DMS79 treated with DMSO at 0.1 percent for 48 hours (cell line): ENCODE measurements at places on chromosomes 4 and X.

- DNase-seq, result no peak
Measured at GRCh38 chr4:6470502-6471306, 1.7 kb downstream of the PPP2R2C start.

- DNase-seq, result no peak
Measured at GRCh38 chr4:138953961-138954371, 61.6 kb upstream of the NOCT start.

GRCh38 chrX:132022198-132022966 lies 720 bp upstream of the STK26 start:
- DNase-seq, result no peak

DNA sequence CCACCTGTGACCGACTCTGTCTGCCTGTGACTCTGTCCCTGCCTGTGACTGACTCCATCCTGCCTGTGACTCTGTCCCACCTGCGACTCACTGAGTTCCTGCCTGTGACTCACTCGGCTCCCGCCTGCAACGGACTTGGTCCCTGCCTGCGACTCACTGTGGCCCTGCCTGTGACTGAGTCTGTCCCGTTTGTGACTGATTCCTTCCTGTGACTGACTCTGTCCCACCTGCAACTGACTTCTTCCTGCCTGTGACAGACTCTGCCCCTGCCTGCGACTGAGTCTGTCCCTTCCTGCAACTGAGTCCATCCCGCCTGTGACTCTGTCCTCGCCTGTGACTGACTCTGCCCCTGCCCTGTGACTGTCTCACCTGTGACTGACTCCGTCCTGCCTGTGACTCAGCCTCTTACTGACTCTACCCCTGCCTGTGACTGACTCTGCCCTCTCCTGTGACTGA lies 9.6 kb upstream of the UVSSA start:
- no peak for DNase-seq

GRCh38 chr4:120557372-120557771 lies 365.2 kb downstream of the PRDM5 start:
- DNase-seq, result no peak

DNA sequence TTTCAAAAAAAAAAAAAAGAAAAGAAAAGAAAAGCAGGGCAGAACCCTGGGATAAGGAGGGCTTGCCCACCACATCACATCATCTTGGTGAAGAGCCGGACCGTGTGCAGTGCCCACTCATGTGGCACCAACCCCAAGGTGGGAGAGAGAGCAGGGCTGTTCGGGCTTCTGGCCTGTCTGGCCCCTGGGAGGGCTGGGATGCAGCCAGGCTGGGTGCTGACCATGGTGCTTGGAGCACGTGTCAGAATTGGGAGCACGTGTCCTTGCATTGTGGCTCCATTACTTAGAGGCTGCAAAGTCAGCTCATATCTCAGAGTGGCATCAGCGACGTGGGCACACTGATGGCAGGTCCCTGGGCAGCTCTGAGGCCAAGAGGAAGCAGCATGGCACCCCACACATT lies 100.9 kb upstream of the AFAP1 start:
- DNase-seq, result no peak

DNA sequence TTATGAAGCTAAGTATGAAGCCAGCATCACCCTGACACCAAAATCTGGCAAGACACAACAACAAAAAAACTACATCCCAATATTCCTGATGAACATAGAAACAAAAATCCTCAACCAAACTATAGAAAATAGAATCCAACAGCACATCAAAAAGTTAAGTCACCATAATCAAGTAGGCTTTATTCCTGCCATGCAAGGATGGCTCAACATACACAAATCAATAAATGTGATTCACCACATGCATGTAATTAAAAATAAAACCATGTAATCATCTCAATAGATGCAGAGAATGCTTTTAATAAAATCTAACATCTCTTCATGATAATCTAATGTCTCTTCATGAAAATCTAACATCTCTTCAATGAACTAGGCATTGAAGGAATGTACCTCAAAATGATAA lies 249.4 kb upstream of the GK2 start:
- no peak for DNase-seq

DNA sequence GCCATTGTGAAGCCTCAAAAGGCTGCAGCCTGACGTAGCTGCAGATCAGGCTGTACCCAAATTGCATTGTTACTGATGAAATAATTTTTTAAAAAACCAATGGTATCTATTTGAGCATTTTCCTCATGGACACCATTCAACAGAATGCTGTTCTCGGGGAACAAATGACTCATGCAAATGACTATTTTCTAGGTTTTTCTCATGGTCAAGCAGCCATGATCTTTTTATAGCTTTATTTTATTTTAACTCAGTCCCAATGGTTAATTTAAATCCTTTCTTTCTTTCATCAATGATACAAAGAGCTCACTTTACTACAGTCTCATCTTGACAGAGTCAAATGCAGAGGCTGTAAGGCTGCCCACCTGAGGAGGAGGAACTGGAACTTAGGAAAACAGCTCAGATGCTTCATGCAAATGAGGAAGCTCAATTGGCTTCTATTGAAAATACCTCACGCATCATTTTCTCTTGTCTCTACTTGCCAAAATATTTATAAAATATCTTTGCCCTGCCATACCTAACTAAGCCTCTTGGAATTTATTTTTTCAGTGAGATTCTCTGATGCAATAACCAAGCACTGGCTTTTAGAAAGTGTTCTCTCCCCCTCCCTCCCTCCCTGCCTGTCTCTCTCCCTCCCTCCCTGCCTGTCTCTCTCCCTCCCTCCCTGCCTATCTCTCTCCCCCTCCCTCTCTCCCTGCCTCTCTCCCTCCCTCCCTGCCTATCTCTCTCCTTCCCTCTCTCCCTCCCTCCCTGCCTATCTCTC lies 81.0 kb downstream of the SORBS2 start:
- DNase-seq, result no peak
